ENCODE measurements at places on chromosomes 6 and 20.

DNA sequence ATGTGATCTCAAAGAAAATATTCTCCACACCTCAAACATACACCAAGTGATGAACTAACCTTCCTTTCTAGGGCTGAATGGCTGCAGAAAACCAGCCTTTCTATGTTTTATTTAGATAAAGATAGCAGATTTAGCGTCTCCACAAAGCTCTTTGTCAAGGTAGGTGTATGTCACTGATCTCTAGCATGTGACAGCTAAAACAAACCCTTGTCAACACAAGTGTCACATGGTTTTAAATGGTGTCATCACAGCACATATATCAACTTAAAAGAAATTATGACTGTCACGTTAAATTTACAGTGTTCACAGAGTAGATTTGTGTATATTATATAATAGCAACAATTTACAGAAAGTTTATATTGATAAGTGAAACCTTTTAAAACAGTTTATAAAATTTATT is 58.3 kb downstream of the TENT5A start:
- no peak for DNase-seq

DNA sequence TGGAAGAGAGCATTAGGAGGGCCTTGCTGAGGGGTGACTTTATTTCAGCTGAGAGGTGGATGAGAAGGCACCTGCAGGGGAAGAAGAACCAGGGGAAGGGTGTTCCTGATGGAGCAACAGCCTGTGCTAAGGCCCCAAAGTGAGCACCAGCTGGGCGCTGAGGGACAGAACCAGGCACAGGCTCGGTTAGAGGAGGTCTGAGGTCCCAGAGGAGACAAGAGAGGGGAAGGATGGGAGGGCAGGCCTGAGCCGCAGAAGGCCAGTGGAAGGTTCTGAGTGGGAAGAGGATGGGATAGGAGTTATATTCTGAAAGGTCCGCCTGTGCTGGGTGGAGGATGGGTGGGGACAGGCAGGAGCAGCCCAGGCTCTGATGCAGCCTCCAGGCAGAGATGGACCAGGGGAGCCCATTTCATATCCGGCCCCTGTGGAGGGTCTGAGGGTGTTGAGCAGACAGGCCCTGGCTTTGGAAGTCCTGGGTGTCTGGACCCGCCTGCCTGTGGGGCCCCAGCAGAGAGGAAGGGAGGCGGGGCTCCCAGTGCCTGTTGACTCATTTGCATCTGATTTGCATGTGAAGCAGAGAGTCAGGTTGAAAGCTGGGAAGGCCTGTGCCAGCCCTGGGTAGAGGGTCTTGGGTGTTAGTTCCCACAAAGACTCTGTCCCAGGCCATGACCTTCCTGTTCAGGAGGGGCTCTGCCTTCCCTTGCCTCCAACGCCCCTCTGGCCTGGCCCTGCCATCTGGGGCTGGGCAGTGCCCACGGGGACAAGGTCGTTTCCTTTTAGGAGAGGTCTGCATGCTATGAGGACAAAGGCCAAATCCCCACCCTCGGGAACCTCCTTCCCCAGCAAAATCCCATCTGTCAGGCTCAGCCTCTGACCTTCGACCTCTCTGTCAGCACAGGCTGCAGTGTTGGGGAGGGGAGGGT is 10.6 kb upstream of the FAM110A start:
- DNase-seq, result no peak

DNA sequence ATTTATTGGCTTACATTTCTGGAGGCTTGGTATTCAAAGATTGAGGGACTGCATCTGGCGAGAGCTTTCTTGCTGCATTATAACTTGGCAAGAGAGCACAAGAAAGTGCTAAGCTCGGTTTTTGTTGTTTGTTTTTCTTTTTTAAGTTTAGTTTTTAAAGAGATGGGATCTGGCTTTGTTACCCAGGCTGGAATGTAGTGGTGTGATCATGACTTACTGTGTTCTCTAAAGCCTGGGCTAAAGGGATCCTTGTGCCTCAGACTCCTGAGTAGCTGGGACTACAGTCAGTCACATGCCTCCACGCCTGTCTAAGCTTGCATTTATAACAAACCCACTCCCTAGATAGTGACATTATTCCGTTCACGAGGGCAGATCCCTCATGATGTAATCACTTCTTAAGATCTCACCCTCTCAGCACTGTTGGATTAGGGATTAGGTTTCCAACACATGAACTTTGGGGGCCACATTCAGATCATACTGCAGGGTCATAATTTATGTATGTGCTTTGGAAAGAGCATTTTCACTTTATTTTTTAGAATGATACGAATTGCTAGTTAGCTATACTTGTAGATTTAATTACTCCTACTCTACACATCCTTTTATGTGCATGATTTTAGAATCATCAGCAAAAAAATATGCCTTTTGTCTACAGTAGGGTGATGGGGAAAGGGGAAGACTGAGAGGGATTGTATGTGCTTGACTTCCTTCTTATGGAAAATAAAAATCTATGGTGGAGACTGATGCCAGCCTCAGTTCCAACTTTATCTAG is 167.8 kb downstream of the JARID2 start:
- DNase-seq, result no peak

GRCh38 chr20:36113036-36113435 is 41.5 kb upstream of the EPB41L1 start:
- DNase-seq, result no peak

- DNase-seq, result no peak
Measured at GRCh38 chr6:156599366-156599765, 177.8 kb upstream of the ARID1B start.

GRCh38 chr20:10438217-10438616 is 3.1 kb downstream of the SLX4IP start:
- no peak for DNase-seq

GRCh38 chr20:35311409-35311808 is 19.2 kb upstream of the FAM83C start:
- no peak for DNase-seq

- DNase-seq, result no peak
Measured at GRCh38 chr6:136337121-136337520, 47.5 kb upstream of the BCLAF1 start.

DNA sequence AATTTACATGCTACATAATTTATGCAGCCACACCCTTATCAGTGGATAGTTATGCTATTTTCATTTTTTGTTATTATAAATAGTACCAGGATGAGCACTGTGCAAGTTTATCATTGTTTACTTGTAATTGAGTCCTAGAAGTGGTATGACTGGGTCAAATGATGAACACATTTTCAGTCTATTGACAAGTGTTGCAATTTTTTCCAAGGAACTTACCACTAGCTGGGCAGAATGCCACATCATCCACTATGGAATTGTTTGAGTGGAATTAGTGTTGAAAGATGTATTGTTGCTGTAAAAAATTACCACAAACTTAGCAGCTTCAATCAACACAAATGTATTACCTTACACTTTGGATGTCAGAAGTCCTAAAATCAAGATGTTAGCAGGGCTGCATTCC is 38.1 kb upstream of the OPN5 start:
- no peak for DNase-seq

- DNase-seq, result no peak
Measured at GRCh38 chr6:158796353-158796752, 22.8 kb downstream of the EZR start.

GRCh38 chr20:49824206-49824605 is 11.6 kb downstream of the SLC9A8 start:
- DNase-seq, result no peak

DNA sequence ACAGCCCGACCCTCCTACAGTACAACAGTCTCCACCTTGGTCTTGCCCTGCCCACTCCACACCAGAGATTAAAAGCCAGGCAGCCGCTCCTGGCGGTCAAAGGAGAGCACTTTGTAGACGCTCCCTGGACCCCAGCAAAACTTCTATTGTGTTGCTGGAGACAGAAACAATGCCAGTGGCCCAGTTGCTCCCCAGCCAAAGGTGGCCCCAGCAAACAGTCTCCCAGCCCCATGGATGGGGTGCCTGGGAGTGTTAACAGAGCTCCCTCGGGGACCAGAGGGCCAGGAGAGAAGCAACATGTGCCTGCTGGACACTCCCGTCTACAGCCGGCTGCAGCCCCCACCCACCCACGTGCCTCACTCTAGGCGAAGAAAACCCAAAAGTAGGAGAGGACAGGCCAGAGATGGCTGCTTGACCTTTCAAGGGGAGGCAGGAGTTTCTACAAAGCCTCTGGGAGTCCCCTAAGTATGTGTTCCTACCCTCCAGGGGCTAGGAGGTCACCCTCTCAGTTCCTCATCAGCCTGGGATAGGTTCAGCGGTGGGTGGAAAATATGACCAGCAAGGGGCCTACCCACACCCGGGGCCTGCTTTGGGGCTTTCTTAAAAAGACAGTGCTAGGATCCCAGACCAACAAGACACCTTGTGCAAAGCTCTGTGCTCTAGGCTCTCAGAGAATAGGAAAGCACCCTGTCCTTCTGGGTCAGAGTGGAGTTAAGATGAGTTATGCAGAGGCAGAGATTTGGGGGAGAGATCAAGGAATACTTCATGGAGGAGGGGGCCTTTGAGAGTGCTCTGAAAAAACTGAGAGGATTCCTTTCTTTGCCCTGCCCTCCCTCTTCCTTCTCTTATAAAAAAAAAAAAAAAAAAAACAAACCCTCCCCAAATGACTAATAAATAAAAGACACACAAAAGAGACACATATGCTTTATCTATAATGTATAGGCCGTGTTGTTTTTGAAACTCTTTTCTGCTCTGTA is 19.0 kb upstream of the PREX1 start:
- no peak for DNase-seq
